ENCODE measurements at places on chromosomes 2 and 18.

- DNase-seq: peak; percentile 92
Measured at GRCh38 chr2:129877289-129877741, 102.2 kb upstream of the RAB6C start.

DNA sequence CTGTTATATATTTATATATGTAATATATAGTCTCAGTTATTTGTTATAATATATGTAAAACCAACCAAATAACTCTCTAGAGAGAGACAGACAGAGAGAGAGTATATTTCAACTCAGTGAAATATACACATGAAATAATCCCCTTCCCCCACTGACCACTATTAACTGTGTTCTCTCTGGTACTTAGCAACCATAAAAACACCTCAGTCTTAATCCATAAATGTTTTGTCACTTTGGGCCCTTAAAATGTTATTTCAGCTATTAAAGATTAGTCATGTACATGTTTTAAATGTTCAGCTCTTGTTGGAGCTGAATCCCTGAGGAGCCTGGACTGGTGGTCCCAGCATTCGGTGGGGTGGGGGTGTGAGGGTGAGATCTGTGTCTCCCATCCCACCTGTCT lies 122.2 kb upstream of the MAP3K20 start:
- no peak for DNase-seq

DNA sequence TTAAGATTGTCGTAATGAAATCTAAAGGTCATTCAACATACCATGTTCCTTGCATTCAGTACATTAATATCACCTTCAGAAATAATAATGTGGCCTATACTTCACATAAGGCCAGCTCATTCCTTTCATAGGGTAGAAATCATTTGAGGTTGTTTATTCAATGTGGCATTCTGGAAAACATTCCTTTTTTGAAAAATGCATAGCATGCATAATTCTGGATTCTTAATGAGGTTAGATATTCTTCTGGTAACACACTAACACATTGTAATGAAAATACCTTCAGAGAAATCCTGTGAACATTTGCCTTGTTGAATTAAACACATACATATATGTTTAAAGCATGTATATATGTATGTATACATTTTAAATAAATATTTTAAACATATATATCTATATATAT lies 204.6 kb upstream of the KCNH7 start:
- DNase-seq: no peak

DNA sequence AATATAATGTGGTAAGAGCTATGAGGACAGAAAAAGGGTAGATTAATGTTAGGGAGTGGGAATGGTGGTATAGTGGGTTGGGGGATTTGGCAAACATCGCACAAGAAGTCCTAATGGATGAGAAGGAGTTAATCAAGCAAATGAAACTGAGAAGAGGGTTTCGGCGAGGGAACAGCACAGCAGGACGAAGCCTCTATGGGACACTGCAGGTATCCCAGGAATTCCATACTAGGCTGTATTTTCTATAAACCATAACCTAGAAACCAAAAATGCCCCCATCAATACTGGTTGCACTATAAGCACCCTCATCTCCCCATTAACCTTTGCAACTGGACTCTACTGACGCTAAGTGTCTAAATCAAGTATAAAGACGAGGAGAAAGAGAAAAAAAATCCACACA lies 10.3 kb downstream of the WDFY1 start:
- no peak for DNase-seq

DNA sequence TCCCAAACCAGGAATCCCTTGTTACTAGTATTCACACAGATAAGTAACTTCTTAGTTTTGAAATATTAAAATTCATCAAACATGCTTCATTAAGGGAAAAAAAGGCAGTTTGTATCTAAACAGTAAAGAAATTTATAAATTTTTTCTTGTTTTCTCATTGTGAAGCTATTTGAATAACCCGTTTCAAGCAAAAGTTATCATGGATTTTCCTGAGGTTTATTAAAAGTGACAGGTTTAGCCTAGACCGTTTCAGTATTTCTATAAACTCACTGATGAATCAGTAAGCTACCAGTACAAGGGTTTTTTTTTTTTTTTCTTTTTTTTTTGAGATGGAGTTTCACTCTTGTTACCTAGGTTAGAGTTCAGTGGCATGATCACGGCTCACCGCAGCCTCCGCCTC lies 20.0 kb downstream of the ZNF532 start:
- DNase-seq: no peak

DNA sequence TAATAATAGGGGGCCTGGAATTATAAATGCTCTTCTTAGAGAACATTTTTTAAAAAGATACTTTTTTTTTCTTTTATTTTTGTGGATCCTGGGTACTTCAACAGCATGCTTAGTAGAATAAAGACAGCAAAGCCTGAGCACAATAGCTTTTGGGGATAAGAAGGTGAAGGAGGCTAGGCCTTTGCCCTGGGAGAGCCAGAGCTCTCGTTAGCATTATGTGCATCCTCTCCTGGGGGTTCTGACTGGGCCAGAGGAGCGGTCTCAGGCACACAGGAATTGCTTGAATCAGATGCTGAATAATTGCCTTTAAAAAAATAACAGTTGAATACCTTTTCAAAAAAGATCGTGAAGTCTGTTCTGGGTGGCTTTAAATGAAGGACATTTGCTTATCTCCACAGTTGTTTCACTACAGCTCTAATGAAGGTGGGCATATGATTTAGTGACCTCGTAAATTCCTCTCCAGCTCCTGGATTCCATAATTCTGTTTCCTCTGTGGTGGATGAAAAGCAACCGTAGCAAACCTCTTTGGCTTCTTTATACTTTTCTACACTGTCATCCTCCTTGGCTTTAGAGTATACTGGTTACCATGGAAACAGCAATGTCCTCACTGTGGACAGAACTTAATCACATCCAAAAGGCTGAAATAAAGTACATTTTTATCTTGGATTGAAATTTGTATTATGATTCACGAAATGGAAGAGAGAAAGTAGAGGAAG lies 133.8 kb downstream of the MAIP1 start:
- DNase-seq: peak; percentile 25

DNA sequence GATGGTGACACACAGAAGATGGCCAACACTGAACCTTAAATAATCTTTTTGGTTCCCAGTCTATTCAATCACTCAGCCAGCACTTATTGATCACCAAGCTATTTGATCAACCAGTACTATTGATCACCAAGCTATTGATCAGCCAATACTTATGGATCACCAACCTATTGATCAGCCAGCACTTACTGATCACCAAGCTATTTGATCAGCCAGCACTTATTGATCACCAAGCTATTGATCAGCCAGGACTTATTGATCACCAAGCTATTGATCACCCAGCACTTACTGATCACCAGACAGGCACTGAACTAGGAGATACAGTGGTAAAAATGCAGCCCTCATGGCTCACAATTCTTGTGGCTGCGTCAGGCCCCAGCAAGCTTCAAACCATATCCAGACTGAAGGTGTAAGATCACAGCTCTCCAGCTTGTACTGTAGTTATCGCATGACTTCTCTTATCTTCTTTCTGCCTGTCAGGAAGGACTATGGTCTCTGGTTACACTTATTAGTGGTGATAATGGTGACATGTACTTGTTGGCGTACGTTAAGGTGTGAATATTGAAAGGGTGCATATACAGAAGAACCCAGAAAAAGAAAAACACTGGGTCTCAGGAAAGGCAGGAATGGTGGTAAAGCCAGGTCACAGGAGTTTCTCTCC lies 18.4 kb upstream of the B3GNT2 start:
- no peak for DNase-seq

DNA sequence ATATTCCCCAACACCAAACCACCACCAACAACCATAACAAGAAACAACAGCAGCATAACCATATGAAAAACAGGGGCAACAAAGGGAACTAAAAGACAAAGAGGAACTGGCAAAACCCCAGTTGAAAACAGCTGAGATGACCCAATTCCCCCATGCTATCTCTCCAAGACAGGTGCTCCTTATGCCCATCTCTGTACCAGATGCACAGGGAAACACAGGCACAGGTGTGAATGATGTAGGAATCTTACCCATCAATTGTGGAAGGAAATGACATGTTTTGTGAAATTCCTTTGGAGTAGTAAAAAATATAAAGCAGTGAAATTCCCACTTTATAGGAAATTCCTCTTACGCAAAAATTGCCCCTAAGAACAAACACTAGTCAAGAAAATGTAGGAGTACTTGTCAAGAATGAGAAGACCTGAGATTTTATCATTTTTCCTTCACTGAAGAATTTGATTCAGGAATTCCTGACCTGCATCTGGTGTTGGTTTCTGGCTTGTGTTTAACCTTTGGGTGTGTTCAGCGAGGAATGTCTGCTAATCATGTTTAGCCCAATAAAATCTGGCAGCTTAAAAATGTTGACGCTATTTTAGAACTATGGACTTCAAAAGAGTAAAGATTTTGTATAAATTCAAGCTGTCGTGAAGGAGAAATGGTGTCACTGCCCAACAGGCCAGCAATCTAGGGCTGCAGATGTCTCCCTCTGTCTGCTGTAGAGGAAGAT lies 67.7 kb upstream of the ARHGAP28 start:
- no peak for DNase-seq
